ENCODE measurements at places on chromosomes 7 and 10.

DNA sequence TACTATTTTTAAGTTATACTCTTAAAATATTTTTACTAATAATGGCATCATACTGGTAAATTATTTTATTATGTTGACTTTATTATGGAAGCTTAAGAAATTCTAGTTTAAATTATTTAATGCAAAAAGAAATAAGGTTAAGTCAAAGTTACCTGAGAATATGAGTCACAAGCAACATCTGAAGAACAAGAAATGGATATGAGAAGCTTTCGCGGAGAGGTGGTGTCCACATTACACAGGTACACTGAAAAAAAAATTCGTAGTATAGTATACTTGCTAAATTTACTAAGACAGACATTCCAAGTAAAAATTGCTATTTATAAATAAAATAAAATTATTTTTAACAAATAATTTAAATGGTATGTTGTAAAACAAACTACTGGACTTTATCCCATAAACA, 143.8 kb downstream of the AVL9 start:
- no peak for DNase-seq

DNA sequence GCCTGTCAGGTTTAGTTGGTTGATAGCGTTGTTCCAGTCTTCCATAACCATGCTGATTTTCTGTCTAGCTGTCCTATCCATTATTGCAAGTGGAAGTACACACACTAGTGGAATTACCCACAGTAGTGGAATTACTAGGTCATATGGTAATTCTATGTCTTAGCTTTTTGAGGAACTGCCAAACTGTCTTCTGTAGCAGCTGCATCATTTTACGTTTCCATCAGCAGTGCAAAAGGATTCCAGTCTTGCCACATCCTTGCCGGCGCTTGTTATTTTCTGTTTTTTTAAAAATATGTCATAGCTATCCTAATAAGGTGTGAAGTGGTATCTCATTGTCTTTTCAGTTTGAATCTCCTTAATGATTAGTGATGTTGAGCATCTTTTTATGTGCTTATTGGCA, 17.2 kb upstream of the RHBDD2 start:
- DNase-seq: no peak

- no peak for DNase-seq
These were observed 144.5 kb downstream of the ADCY1 start for GRCh38 chr7:45718464-45719330.

- DNase-seq: no peak
These were observed 92.0 kb downstream of the PHYHIPL start for GRCh38 chr10:59268460-59268859.

- no peak for DNase-seq
These were observed 680.6 kb upstream of the MBL2 start for GRCh38 chr10:53453196-53453595.

DNA sequence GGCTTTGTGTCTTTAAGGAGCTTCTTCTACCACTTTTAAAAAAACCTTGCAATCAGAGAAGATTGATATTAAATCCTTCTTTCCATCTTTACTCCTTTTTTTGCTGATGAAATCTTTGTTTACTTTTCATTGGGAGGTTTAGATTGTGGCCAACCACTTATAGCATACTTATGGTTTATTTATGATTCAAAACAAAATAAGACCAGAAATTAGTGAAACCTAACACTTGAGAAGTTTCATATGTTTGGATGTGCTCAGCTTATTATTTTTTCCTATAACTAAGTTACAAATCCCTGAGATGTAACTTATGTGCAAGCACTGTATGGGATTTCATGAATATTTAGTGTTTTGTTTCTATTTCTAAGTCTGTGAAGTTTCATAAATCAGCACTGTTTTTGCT, 13.5 kb upstream of the PRPS1L1 start:
- no peak for DNase-seq

DNA sequence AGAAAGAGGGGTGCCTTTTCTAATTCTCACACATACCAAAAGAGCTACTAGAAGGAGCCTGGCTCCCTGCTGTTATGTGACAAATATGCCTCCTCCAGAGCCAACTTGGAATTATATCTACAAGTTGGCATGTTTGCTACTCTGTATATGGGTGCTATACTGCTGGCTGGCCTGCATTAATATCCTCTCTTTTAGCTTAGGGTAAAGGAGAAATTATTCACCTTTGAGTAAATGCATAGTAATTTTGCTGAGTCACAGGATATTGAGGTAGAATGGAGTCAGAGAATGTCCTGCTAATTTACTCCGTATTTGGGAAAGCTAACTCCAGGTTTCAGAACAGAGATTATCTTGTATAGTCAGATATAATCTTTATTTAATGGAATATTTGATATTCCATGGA, 24.2 kb upstream of the LIPN start:
- DNase-seq: no peak

- DNase-seq: no peak
These were observed 24.9 kb upstream of the KNDC1 start for GRCh38 chr10:133135116-133135465.

GRCh38 chr7:120404042-120404441, 131.1 kb downstream of the KCND2 start:
- DNase-seq: no peak

DNA sequence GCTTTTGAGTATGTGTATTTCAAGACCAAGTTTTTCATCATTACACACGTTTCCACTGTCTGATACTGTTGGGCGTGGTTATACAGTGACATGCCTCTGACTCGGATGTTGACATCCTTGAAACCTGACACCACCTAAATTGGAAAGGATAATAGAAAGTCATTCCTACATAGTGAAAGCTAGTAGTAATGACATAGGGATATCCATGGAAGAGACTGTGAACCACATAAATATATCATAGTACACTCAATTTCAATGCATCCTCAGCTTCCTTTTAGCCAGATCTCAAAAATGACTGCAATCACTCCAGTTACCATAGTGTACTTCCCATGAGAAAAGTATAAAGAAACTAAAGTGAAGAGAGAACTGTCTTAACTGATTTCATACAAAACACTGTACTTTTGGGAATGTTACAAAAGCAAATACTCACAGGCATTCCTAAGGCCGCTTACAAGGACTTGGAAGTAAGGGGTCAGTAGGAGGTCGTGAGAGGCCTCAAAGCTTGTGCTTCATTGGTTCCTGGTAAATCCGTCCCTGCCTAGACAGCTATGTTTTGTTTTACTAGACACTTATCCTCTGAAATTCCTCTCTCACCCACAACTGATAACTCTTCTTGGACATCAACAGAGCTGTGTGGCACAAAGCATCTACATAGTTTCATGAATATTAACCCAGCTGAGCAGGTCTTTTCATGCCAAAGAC, 71.8 kb upstream of the VWDE start:
- DNase-seq: no peak

DNA sequence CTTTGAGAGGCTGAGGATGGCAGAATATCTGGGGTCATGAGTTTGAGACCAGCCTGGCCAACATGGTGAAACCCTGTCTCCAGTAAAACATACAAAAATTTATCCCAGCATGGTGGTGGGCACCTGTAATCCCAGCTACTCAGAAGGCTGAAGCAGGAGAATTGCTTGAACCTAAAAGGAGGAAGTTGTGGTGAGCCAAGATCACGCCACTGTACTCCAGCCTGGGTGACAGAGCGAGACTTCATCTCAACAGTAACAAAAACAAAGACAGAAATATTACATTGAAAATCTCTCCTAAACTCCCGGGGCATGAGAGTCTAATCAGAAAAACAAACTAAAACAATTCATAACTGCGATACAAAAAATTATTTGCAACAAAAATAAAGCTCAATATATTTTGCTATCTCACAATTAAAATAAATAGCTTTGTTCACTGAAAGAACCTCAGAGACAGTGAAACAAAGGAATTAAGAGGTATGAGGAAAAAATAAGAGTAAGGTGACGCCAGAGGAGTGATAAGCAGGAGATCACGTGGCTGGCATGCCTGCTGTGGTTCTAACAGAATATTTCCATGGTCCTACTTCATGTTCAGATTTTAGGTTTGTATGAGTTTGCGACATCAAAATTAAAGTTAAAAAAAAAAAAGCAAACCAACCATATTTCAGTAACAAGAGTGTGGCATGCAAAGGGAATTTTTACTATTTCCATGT, 527.7 kb upstream of the POM121L12 start:
- DNase-seq: no peak

GRCh38 chr7:229184-229964, 37.0 kb downstream of the FAM20C start:
- DNase-seq: no peak

GRCh38 chr10:70747192-70747965, 37.8 kb downstream of the TBATA start:
- DNase-seq: no peak

GRCh38 chr7:92276460-92276864, 30.7 kb downstream of the ANKIB1 start:
- DNase-seq: no peak

DNA sequence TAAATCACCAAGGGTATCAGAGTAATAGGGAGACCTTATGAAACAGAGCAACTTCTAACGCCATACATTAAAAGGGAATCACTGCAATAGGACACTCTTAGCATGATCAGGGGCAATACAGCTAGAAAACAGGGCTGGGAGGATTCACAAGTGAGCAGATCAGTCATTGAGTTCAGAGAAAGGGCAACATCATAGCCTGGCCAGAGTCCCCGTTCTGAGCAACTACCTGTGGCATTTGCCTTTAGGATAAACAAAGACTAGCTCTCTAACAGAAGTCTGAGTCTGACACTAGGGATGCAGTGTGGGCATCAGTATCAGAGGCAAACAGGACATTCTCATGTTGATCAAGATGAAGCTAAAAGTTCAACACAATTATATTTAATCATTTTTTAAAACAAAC, 297.9 kb downstream of the DGKB start:
- DNase-seq: no peak

DNA sequence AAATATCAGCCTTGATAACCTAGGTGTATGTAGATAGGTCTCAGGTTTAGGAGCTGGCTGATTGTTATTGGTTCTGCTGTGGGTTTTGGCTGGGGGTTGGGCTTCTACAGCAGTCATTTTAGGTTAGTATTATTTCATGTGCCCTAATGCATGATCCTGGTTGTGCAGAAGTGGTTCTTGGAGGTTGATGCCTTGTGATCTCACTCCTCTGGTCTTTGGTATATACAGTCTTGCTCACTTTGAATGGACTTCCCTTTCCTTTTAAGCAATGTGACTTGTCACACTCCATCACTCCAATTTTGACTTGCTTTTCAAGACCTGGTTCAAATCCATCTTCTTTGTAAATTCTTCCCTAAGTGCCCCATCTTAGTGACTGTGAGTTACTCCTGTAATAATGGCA, 188.9 kb downstream of the LRMDA start:
- no peak for DNase-seq

GRCh38 chr10:77941790-77942189, 15.2 kb upstream of the DLG5 start:
- no peak for DNase-seq

GRCh38 chr7:139426258-139427028, 57.0 kb downstream of the KLRG2 start:
- DNase-seq: no peak

GRCh38 chr7:72176875-72177274, 235.3 kb downstream of the CALN1 start:
- DNase-seq: no peak

DNA sequence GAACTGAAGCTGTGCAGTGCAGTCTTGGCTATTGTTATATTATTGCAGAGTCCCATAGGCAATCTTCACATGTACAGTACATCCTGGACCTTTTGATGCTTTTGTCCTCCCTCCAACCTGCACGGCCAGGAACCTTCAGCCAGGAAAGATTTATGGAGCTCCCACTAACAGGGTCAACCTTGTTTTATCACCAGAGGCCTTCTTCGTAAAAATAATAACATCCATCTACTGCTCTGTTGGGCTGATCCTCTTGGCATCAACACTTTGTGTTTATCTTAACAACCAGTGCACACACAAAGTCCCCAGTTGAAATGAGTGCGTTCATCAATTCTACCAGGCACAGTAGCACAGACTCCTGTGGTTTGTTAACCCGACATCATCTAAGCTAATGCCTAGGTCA, 72.4 kb downstream of the AGMO start:
- DNase-seq: no peak

- DNase-seq: no peak
These were observed 286.6 kb downstream of the ANKRD7 start for GRCh38 chr7:118511146-118511545.

GRCh38 chr7:140673063-140673773, 473 bp downstream of the ADCK2 start:
- peak; percentile 55 for DNase-seq

DNA sequence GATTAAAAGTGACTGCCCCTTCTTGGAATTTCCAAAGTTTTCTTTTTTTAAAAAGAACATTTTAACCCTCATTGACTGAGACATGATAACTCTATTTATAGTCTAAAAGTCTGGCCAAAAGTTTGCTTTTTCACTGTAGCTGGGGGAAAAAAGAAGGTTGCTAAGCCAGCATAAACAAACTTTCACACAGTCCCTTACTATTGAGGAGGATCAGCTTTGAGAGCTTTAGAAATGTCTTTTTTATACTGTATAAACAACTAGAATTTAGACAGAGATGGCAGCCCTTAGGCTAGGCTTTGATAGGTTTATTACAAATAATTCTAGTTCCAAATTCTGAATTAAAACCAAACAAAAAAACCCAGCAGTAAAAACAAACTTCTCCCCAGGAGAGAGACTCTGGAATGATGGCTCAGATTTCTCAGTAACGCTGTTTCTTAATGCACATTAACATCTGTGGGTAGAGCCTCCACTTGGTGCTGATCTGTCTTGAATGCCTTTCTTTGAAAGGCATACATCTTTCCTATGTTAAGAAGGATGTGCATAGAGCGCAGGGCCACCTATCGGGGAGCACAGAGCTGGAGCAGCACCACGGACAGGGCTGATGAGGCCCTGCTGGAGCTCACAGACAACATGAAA, 100.9 kb upstream of the PDLIM1 start:
- DNase-seq: no peak

GRCh38 chr7:67870396-67870795, 873.8 kb downstream of the TYW1 start:
- DNase-seq: no peak

DNA sequence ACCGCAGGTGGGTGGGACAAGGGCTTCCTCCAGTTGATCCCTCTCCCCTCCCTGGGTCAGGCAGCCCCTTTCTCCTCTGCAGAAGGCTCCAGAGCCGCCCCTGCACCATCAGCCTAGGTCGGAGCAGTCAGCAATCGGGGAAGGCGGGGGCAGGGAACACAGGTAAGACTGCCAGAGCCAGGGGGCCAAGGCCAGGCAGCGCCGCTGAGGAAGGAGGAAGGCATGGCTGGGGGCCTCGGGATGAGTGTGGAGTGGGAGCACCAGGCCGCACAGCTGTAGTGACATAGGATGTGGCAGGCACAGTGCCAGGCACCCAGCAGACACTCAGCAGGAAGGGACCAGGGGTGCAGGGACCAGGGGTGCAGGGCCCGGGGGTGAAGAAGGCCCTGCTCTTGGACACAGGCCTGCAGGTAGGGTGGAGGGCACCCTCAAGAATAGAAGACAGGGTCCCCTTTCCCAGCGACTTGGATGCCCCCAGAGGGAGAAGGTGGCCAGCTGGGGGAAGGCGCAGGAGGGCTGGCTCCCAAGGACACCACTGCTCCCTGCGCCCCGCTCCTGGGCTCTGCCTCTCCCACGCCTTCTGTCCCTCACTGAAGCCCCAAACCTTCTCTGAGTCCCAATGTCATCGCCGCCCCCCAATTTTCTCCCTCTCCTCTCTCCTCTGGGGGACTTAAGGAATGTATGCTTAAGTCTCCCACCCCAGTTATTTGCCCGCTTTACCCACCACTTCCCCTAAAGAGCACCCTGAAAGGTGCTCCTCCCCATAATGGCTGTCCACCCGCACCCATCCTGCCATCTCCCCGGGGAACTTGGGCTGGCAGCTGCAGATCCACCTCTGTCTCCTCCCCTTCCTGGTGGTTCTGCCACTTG, 38.5 kb downstream of the CAMK2B start:
- DNase-seq: peak; percentile 2

All from activated T-cell treated with anti-CD3 and anti-CD28 coated beads, Interleukin-2, amount 50 U/mL, for 4 hours (primary cell).